ENCODE measurements at places on chromosomes 1 and 21.

DNA sequence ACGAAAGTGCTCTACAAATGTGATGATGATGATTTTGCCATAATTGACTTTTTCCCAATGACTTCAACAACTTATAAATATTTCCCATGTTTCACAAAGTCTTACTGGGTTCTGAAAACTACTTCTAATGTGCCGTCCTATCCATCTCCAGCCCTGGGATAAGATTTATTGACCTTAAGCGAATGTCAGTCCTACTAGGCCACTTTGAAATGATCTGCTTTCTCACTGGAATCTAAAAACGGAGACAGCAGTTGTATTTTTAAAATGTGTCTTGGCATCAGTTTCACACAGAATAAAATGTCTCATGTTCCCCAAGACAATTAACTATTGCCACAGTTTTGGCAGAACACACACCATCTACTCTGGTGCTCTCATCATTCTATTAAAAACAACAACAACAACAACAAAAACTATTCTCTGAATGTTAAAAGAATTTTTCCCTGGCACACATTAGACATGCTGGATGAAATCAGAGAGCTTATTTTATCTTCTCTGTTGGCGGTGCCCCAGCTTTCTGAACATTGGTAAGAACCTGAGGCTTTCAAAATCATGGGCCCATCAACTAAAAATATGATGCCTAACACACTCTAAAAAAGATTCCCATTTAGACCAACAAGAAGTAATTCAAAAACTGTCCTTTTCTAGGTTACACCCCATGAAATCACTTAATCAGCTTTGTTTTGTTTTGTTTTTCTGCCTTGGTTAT is 23.1 kb upstream of the DNASE2B start:
- no peak for DNase-seq

DNA sequence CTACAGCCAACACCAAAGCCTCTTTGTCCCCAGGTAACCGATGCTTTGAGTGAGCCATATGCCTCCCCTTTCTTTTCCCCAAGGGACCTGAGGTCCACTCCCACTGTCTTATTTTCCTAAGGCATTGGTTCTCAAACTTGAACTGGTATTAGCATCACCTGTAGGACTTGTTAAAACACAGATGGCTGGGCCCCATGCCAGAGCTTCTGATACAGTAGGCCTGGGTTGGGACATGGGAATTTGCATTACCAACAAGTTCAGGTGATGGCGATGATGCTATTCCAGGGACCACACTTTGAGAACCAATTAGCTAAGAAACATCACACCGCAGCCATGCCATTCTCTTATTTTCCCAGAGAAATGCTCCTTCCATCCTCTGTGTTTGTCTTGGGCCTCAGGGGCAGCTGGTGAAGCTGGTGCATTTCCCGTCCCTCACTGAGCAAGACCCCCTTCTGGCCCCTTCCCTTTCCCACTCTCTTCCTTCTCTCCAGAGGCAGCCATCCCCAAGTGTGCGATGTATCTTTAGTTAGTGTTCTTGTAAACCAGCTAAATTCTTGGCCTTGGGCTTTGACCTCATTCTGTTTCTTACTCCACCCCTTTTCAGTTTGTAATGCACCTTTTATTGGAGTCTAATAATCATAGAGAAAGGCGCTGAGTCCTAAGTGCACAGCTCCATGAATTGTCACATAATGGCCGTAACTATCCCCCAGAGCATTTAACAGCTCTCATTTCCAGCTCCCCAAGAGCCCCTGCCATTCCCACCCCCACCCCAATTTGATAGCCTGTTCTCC is 14.2 kb upstream of the TTC22 start:
- DNase-seq, result no peak

DNA sequence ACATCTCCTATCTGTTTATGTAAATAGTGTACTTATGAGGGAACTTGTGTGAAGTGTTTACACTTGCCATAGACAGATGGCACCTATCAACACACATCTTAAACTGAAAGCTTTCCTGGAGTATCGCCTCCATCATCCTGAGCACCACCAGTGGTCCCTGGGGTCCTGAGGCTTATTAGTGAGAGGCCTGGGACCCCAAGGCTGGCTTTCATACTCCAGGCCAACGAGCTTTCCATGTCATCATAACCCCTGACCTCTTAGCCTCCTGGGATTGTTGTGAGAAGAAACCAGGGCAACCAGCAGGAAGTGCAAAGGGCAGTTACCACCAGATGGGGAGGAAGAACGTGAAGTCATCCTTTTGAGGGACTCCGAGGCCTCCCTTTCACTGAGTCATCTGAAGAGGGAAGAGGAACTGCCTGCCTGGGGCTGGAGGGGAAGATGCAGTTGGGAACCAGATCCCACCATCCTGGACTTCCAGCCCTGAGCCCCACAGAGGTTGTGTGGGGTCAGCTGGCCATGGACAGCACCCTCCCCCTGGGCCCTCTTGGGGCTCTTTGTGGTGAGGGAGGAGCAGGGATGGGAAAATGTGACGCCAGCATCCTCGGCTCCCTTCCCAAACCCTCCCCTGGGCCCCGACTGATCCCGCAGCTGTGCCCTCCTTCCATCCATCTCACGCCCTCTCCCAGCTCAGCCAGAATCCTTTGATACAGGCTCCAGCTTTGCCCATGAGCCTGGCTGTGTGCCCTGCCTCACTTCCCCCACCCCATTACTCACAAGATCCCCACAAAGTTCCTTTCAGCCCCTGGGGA is 5.8 kb downstream of the INKA2 start:
- no peak for DNase-seq

DNA sequence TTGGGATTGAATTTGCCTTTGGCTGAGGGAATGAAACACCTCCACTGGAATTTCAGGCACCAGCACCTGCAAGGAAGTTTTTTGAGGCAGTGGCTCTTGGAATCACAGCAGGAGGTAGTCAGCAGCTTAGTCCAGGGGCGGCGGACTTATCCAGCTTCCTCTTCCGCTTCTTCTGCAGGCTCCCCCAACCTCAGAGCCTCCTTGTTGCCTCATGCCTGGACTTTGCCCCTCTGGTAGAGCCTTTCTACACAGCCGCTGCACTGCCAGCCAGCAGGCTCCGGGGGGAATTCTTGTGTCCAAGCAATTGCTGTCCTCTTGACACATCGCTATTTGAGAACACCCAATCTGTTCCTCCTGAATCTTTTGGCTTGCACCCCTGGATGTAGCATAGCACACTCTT is 4.4 kb upstream of the RHEX start:
- no peak for DNase-seq

- DNase-seq, result no peak
Observed at GRCh38 chr1:92691925-92692324, 93.0 kb downstream of the EVI5 start.

DNA sequence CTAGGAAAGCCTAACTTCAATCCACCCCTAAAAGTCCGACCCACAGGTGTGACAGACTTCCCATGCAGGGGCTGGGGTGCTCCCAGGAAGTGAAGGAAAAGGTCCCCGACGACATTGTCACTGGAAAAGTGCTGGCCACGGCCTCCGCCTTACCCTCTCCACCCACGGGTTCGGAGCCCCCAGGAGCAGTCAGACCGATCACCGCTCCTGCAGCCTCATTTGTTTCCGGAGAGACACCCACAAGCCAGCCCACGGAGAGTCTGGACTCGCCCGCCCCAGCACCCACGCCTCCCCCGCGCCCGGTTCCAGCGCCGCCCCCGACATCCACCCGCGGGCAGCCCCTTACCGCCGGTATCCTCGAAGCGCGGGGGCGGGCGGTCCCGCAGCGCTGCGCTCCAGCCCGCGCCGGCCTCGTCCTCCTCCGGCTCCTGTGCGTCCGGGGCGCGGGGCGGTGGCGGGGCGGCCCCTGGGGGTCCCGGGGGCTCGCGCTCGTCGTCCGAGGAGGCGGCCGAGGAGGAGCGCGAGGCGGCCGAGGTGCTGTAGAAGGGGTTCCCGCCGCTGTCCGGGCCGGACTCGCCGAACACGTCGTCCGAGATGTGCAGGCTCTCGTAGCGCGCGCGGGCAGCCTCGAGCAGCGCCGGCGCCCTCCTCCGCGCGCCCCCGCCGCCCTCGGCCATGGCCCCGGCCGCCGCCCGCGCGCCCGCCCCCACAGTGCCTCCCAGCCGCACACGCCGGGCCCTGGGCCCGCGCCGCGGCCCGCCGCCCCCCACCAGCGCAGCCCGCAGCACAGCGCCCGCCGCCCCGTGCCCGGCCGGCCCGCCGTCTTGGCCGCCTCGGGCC is 660 bp downstream of the PGBD5 start:
- no peak for DNase-seq

DNA sequence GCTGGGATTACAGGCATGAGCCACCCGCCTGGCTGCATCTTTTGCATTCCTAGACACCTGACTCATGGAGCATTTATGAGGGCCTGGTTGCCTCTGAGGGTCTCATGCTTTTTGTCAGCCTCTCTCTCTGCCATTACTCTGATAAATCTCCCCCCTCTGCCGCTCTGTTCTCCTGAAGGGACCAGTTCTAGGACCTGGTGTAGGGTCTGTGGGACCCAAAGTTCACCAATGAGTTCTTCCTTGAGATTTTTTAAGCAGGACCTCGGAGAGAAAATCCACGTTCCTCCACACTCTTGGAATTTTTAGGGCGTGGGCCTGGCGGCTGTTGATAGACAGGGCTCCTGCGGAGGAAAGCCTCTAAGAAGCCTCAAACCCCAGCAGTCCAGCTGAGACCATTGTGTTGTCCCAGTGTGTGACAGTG is 91.9 kb upstream of the ERRFI1 start:
- no peak for DNase-seq

GRCh38 chr1:230385158-230385450 is 41.0 kb downstream of the PGBD5 start:
- no peak for DNase-seq

DNA sequence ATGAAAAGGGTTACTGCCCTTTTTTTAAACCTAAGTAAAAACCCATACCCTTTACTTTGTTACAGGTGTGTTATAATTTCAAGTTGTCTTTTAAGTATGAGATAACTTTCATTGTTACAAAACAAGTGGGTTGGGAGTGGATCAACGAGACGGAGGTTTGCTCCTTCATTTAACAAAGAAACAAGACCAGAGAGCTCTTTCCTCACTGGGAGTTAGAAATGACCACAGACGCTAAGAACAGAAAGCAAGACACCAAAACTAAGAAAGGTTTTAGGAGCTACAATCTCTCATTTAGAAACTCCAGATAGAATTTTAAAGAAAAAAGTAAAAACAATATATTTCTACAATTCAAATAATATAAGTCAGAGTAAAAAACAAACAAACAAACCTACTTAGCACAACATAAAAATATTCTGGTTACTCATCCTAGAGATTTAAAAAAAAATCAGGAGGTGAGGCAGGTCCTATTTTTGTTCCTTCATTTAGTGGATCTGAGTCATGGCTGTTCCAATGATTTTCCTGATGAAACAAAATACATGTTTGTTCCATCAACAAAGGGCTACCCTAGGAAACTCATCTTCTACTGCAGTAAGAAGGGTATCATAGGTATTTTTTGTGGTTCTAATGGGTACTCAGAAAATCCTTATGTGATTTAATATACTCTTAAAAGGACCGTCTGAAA is 33.0 kb downstream of the APP start:
- no peak for DNase-seq

DNA sequence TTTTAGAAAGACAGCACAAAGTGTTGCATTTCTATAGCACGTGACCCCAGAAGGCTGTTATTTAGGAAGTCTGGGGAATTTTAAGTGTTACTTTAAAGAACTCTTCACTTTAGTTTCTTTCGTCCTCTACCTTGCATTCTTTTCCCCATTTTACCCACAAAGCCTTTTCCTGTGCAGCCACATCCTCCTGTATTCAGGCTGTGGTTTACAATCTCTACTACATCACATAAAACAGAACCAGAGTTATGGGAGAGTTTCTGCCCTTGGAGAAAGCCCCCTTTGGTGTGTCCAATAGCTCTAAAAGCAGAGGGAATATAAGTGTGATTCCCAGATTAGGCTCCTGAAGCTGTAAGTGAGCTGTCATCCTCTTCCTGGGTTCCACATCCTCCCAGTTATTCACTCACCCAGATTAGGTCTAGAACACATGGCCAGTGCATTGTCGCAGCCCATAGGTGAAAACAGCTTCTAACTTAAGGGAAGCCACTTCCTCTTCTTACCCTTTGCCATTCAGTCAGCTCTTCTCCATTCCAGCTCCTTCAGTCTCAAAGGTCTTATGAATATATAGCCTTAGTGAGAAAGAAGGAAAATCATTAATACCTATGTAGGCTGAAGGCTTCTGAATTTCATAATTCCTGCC is 171.1 kb downstream of the PIGK start:
- DNase-seq, result no peak

GRCh38 chr1:179029321-179029759 is 3.6 kb downstream of the FAM20B start:
- no peak for DNase-seq

DNA sequence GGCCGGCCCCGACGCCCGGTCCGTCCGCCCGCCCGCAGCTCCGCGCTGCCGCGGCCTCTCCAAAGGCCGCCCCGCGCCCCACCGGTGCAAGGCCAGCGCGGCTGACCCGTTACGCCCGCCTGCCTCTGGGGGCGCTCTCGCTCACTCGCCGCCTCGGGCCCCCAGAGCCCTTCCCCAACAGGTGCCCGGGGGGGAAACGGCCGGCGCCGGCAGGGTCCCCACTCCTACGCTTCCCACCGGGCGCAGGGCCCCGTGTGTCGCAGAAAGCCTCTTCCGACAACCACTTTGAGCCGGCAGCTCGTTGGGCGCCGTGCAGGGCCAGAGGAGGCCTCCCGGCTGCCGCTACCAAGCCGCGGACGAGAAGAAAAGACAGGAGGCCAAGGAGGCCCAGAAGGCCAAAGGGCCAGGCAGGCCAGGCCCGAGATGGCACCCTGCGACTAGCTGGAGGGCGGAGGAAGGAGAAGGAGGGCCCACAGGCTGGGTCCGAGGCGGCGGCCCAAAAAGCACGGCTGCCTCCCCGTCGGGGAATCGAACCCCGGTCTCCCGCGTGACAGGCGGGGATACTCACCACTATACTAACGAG is 64.9 kb upstream of the FCGR2A start:
- peak; percentile 32 for DNase-seq

GRCh38 chr1:79472067-79472656 is 465.6 kb upstream of the ADGRL4 start:
- DNase-seq, result no peak

DNA sequence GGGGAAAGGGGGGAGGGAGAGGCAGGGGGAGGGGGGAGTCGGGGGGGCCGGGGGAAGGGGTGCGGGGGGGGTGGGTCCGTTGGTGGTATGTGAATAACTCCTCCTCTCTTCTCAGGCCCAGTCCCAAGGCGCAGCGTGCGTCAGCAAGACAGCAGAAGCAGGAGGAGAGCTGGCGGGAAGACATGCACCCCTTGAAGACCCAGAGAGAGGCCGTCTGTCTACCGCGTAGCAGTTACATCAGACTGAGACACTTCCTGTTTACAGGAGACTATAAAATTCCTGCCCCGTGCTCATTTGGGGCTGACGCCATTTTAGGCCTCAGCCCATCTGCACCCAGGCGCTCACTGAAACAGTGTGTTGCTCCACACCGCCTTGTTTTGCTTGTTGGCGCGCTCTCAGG is 55.3 kb downstream of the SETD4 start:
- no peak for DNase-seq

Data from stimulated activated CD8-positive, alpha-beta memory T cell treated with anti-CD3 and anti-CD28 coated beads, Interleukin-15, amount 100 ng/mL, for 4 hours (primary cell).